ENCODE measurements at places on chromosomes 13 and 19.

GRCh38 chr13:66528180-66528579, 702.0 kb downstream of the PCDH9 start:
- DNase-seq, result no peak

GRCh38 chr13:44321961-44322360, 51.7 kb upstream of the SERP2 start:
- DNase-seq, result no peak

DNA sequence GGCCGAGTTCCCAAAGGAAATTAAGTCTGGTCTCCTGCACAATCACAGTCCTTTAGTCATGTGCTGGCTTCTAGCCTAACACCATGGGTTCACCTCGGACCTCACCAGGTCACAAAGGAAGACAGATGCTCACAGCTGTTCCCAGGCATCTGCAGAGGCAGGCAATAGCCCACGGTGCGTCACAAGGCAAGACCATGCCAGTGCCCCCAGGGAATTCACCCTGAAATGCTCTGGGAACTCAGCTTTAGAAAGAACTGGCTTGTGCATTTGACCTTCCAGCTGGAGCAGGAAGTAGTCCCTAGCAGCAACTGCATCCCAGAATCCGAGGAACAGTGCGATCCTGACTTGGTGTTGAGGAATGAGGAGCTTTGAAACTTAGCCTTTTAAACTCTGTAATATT, 96.8 kb upstream of the WASF3 start:
- no peak for DNase-seq

- DNase-seq, result no peak
Measured at GRCh38 chr19:14166999-14167575, 30.7 kb upstream of the ASF1B start.

- no peak for DNase-seq
Measured at GRCh38 chr19:12698138-12698537, 1.7 kb upstream of the FBXW9 start.

DNA sequence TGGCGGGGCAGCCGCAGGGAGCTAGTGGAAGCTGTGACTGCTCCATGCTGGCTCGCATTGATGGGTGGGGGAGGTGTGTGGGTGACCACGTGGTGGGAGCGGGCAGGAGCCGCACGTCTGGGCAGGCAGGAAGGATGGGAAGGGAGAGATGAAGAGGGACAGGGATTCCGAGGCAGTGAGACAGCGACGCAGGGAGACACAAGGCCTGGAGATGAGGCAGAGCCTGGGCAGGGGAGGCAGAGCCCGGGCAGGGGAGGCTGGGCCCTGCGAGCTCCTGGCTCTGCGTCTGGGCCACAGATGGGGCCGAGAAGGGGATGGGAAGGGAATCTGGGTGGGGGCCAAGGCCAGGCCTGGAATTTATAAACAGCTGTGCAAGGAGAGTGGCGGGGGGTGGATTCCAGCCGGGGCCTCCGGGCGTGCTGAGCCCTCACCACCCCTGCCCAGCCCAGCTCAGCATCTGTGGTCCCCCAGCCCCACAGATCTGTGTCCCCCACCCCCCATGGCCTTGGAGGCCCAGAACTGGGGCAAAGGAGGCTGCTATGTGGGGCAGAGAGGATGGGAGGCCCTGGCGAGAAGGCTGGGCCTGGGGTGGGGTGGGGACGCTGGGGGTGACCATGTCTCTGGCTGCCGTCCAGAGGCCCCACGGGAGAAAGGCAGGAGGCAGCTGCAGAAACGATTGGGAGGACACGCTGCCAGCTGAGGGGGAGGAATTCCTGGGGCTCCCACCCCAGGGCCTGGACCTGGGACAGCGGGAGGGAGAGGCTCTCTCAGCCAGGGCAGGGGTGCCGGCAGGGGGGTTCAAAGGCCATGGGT, 6.0 kb downstream of the EHD2 start:
- DNase-seq, result no peak

GRCh38 chr13:64758521-64759244, 2471.5 kb downstream of the PCDH9 start:
- DNase-seq, result no peak

DNA sequence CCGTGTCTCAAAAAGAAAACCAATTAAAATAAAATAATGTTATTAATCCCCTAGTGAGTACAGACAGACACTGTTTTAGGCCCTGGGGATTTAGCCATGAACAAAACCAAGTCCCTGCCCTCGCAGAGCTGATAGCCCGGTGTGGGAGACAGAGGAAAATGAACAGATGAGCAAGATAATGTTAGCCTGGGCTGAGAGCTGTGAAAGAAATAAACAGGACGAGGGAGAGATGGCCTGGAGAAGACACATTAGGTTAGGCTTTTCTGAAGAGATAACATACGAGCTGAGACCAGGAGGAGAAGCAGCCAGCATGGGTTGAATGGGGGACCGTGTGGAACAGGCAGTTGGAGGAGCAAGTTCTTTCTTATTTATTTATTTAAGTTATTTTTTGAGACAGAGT, 9.0 kb downstream of the RELB start:
- no peak for DNase-seq

GRCh38 chr19:49676136-49676783, 811 bp upstream of the PRMT1 start:
- peak; percentile 95 for DNase-seq

GRCh38 chr13:112434937-112435523, 58.9 kb downstream of the SPACA7 start:
- DNase-seq, result no peak

DNA sequence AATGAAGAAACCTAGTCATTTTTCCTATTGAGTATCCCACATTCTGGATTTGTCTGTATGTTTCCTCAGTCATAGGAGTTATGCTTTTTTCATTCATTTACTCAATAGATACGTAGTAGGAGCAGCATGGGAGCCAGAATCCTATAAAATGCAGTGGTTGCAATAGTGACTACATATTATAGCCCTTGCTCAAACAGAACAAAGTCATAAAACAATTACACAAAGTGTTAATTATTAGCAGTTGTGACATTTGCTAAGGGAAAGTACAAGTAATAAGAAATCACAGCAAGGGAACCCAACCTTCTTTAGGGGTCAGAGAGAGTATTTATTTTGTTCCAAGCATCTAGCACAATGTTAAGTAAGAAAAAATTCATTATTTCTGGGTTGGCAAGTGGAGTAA, 27.7 kb upstream of the POU4F1 start:
- DNase-seq, result no peak

GRCh38 chr13:75455962-75456361, 26.0 kb downstream of the TBC1D4 start:
- no peak for DNase-seq

DNA sequence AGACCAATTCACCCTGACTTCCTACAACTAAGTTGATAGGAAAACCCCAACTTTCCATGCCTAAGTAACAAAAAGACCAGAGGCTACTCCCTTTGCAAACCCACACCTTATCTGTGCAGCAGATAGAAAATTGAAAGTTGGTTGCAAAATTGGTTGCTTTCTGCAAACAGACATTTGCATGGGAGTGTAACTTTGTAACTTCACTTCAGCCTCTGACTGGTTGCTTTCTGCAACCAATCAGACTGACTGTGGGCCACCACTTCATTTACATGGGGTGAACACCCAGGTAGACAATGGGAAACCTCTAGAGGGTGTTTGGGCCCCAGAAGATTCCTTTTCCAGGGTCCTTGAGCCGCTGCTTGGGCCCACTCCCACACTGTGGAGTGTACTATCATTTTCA, 9.8 kb downstream of the TEX30 start:
- no peak for DNase-seq
